AG04450 (cell line): ENCODE measurements at places on chromosomes 1 and 21. TPM values are rescaled to one million over a fixed set of nuclear protein-coding genes. Genes with fewer than 3 reads are reported as not detected.

The ZYG11A gene
- 1.0 and 1.1 TPM in 2 replicates for polyA plus RNA-seq

- DNase-seq: no peak
These were observed 119.5 kb downstream of the TBX19 start for GRCh38 chr1:168400139-168400538.

- no peak for DNase-seq
These were observed 176.5 kb downstream of the C1orf21 start for GRCh38 chr1:184563308-184563707.

The S100A5 gene
- 0.25 and 0.42 TPM in 2 replicates for polyA plus RNA-seq

GRCh38 chr1:64312431-64312830 is 109.0 kb downstream of the UBE2U start:
- DNase-seq: no peak

The KIF14 gene
- 1.5 and 2.9 TPM in 2 replicates for polyA plus RNA-seq

- no peak for DNase-seq
These were observed 1.9 kb downstream of the CADM3 start for GRCh38 chr1:159173320-159173719.

GRCh38 chr1:109622895-109623294 is 3.3 kb downstream of the AMPD2 start:
- no peak for DNase-seq

DNA sequence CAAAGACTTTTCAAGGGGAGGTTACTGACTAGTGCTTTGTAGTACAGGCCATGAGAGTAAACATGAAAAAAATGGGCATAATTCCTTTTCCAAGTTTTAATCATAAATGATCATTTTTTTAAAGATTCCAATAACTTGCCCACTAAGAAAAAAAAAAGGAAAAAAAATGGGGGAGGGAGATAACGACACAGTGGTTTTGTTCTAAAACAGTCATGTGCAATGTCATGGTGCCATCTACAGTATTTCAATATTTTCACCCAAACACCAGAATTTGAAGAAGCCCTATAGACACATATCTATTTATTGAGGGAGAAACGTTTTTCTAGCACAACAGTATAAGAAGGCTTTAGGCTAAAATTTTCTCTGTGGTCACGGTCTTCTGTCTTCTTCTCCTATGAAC is 250.2 kb downstream of the LTN1 start:
- DNase-seq: no peak

- DNase-seq: no peak
These were observed 1.1 kb downstream of the CCDC17 start for GRCh38 chr1:45622524-45623394.

- peak; percentile 18 for DNase-seq
These were observed 27.5 kb upstream of the EPB41 start for GRCh38 chr1:28886731-28887418.

- no peak for DNase-seq
These were observed 111.1 kb downstream of the NAV1 start for GRCh38 chr1:201649761-201650622.

DNA sequence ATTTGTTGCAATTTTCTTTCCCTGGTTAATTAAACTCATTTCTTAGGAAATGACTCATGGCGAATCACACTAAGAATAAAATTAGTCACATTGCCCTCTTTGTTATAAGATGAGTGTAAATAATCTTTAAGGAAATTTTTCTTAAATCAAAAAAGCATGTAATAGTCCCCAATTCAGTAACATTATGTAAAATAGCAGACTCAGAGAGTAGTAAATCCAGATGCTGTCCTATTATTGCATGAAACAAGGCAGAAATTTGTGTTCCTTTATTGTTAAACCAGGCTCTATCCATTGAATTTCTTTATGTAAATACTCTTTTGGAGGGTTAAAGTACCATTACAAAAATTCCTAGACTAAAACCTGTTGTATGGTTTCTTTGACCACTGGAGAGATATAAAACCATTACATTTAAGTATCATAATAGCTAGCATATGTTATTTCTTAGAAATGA is 154.5 kb upstream of the C1orf87 start:
- no peak for DNase-seq

The BRINP3 gene
- polyA plus RNA-seq: 0.09 and 0.14 TPM in 2 replicates

DNA sequence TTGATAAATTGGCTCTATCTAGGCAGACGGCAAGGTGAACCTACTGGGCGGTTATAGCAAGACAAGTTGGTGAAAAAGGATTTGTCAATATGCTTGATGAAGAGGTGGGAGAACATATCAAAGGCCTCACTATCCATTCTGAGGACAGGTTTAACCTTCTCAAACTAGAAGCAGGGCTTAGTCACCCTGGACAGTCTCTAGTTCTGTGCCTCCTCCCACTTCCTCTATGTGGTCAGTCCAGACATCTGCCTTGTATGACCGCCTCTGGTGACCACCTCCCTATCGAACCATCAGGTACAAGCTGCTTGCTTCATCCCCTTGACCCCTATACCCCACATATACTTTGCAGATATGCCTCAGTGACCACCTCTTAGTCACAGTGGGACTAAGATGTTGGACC is 2.3 kb upstream of the SCYL3 start:
- no peak for DNase-seq

The ADPRS gene
- 22.1 and 26.5 TPM in 2 replicates for polyA plus RNA-seq

GRCh38 chr1:86906419-86906818 is 7.5 kb downstream of the SELENOF start:
- no peak for DNase-seq

The GPR37L1 gene
- polyA plus RNA-seq: not detected in 2 replicates

DNA sequence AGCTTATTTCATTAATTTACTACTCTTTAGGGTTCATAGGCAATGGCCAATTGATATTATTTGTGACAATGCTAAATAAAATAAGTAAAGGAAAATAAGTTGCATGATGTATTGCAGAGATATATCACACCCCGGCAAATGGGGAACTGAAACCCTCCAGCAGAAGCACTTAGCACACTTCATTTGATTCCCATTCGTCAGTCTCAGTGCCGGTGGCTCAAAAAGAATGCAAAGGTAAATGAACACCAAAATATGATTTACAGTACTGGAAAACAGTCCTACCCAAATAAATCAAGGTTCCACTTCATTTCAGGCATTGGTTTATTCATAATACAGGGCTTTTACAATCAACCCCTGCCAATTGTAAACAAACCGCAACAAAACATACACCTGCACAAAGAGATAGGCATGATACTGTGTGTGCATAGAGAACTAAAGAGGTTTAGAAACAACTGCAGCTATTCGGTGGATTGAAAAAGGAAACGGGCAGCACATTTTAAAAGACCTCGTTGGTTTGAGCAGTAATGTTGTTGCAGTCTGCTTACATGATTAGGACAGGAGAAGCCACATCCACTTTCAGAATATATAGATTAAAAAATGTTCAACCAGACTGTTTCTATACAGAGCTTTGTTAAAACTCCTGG is 1019.2 kb downstream of the TTLL7 start:
- no peak for DNase-seq

DNA sequence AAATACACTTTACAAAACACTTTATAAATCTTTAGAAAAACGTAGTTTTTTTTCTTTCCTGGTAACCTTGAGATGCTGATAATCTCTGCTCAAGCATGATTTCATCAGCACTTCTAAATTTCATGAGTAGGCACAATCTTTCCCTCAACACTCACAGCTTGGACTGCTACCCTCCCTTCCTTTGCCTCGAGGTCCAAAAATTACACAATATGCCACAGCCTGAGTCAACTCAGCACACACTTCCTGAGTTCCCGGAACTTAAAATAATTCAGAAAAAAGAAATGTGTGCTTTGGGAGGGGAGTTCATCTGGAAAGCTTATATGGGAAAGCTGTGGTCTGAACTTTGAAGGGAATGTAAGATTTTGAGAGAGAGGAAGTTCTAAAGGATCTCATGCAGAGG is 5.9 kb downstream of the CLCA2 start:
- DNase-seq: peak; percentile 77

- DNase-seq: no peak
These were observed 57.2 kb upstream of the ANGPTL1 start for GRCh38 chr1:178928041-178928440.

DNA sequence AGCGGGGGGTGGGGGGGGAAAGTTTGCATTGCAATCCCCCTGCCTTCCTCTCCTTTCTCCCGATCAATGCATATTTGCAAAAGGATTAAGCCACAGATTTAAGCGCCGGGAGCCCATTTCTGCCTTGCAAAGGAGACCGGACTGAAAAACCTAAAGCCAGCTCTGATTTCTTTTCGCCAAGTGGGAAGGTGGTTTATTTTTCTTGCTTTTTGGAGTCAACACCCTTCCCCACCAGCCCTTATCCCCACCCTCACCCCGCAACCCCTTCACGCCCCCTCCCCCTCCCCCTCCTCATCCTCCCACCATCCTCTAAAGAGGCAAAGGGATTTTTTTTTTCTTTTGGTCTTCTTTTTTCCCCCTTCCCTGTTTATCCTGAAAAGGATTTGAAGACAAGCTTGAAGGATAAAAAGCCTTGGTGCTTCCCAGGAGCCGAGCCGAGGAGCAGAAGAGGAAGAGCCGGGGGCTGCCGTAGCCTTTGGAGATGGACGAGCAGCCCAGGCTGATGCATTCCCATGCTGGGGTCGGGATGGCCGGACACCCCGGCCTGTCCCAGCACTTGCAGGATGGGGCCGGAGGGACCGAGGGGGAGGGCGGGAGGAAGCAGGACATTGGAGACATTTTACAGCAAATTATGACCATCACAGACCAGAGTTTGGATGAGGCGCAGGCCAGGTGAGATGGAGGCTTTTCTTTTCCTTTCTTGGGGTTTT is 513 bp downstream of the PBX1 start:
- no peak for DNase-seq

The AHCTF1 gene
- polyA plus RNA-seq: 13.0 and 18.1 TPM in 2 replicates

- no peak for DNase-seq
These were observed 35.5 kb upstream of the ASPM start for GRCh38 chr1:197181982-197182381.

The DISP3 gene
- 0.02 and 0.05 TPM in 2 replicates for polyA plus RNA-seq

DNA sequence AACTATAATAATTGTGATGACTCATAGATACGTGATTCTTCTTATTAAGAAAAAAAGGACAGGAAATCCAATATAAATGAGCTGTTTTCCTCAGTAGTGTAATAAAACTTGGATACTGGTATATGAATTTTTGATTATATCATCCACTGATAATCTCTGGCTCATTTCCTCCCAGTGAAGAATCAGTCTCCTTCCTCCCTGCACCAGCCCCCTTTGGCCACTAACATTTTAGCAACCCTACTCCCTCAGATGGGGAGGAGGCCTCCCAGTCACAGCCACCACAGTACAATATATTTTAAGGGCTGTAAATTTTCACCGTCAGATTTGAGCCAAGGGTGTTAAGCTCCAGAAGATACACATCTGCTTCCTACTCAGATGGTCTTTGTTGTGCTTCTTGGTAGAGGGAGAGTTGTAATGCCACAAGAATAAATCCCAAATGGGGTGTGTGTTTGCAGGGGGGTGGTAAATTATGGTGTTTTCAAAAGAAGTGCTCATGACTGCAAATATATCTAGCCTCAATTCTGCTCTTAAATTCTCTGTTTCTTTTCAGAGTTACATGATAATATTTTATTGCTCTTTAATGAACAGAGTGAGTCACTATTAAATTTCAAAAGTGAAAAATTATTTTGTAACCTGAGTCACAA is 153.5 kb downstream of the HLX start:
- no peak for DNase-seq

DNA sequence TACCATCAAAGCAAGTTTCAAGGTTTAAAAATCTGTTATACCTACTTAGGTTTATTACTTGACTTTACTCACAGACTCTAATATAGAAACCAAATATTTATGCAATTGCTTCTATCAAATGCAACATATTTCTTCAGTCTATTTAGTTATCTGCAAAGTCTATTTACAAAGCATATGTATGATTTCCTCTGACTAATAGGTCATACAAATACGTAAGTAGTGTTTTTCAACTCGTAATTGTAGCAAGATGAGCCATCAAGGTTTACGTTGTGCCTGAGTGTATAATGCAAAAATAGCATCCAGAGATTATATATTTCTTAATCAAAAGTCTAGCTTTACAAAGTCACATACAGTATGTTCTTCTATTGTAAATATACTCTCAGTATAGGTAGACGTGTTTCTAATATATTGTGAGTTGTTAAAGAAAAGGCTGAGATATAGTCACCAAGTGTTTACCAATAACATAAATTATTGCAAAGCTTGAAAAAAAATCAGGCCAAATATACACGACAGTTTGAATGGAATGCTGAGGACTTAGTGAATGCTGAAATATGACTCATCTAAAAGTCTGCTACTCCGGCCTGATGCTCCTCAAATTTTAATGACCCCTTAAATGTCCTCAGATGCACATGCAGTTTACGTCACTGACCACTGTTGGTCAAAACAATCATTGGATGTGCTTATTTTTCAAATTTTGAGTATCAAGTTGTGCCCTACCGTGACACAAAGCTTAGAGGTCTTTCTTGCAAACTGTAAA is 48.4 kb downstream of the ADAMTS5 start:
- peak; percentile 26 for DNase-seq

The ECE1 gene
- polyA plus RNA-seq: 145 and 161 TPM in 2 replicates

GRCh38 chr1:28154078-28154594 is 22.4 kb downstream of the PTAFR start:
- no peak for DNase-seq

GRCh38 chr1:995665-996633 is 3.9 kb downstream of the HES4 start:
- DNase-seq: no peak

The ENAH gene
- 93.9 and 121 TPM in 2 replicates for polyA plus RNA-seq

The MRAP gene
- not detected in 2 replicates for polyA plus RNA-seq

The OR6K3 gene
- polyA plus RNA-seq: not detected in 2 replicates

GRCh38 chr1:220893701-220894024 is 14.4 kb downstream of the HLX start:
- DNase-seq: no peak

GRCh38 chr1:180157576-180158057 is 2.9 kb downstream of the QSOX1 start:
- DNase-seq: no peak

- DNase-seq: no peak
These were observed 32.6 kb downstream of the CHIA start for GRCh38 chr1:111323231-111323630.

DNA sequence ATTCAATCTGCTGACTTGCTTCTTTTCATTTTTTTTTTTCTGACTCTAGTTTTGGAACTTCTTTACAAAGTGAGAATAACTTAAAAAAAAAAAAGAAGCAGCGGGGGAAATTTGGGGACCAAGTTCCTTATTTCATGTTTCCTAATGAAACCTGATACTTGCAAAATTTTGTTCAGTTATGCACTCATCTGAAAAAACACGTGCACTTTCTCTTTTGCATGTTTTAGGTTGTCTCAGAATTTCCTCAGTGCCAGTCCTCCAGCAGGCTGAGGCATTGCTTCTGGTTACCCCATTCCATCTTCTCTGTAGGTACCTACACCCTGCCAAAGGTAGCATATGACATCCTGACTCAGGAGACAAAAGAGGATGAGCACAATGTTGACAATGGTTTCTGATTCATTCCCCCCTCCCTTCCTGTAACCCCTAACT is 299.7 kb downstream of the GRIK1 start:
- no peak for DNase-seq

The SNX7 gene
- polyA plus RNA-seq: 40.9 and 60.0 TPM in 2 replicates

GRCh38 chr1:240967070-240967724 is 355.2 kb upstream of the GREM2 start:
- no peak for DNase-seq

- DNase-seq: peak; percentile 20
These were observed 9.0 kb downstream of the FAM20B start for GRCh38 chr1:179034720-179035119.

The MAB21L3 gene
- polyA plus RNA-seq: not detected in 2 replicates
